A172 (cell line): ENCODE measurements at places on chromosomes 16 and 17.

DNA sequence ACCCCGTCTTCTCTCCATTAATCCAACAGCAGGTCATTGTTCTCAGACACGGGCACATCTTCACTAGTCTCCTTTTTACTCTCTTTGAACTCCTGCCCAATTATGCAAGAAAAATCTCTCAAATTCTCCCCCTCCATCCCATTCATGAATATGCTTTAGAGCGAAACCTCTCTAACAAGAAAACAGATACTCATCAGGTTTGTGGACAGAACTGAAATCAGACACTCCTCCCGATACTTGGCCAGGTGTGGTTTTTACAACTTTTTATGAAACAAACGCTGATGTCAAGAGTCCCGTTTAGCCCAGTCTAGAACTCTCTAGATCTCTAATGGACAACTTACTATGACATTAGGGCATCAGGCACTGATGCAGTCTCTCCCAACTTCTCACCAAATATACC is 40.9 kb downstream of the PIK3R5 start:
- no peak for DNase-seq

DNA sequence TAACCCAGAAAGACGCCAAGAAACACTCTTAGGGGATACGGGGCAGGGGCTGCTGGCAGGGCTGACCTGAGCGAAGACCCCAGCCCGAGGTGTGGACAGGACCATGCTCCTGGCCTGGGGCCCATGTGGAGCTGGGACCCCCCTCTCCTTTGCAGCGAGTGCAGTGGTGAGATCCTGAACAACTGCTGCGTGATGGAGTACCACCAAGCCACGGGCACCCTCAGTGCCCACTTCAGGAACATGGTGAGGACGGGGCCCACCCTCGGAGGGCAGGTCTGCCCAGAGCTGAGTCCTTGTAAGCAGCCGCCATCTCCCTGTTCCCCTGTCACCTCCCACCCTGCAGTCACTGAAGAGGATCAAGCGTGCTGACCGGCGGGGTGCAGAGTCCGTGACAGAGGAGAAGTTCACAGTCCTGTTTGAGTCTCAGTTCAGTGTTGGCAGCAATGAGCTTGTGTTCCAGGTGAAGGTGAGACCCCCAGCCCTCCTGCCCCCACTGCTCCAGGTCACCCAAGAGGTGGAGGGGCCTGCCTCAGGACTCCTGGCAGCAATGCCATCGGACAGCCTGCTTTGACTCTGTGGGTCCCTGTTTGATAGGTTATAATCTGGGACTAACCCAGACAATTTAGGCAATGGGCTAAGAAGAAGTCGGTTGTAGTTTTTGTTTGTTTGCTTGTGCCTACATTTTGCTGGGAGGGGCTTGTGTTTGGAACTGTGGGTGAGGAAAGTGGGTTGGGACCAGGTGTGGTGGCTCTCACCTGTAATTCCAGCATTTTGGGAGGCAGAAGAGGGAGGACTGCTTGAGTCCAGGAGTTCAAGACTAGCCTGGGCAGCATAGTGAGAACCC is 16.1 kb downstream of the STAT5A start:
- no peak for DNase-seq

GRCh38 chr17:45288825-45289224 is 26.9 kb upstream of the SPATA32 start:
- DNase-seq = no peak

DNA sequence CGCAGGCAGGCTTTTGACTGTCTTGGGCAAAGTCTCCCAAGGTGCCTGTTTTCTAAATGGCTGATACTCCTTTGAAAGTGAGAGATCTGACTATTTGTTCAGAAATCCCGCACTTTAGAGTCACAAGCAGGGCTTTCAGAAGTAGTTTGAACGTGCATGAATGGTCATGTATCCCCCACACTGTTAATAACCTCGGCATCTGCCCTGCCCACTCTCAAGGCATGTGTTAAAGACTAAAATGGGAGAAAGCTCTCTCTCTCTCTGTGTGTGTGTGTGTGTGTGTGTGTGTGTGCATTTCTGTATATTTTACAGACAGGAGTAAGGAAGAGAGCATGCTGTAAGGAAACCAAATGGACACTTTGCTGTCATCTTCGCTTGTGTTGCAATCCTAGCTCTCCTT is 163.7 kb downstream of the MAF start:
- no peak for DNase-seq
